Activated CD4-positive, alpha-beta T cell treated with anti-CD3 and anti-CD28 coated beads, Interleukin-2, amount 50 U/mL, for 24 hours (primary cell): ENCODE measurements at places on chromosomes 13 and 19.
A peak's percentile ranks its signal among the peaks of the same experiment; 100 is the strongest.

DNA sequence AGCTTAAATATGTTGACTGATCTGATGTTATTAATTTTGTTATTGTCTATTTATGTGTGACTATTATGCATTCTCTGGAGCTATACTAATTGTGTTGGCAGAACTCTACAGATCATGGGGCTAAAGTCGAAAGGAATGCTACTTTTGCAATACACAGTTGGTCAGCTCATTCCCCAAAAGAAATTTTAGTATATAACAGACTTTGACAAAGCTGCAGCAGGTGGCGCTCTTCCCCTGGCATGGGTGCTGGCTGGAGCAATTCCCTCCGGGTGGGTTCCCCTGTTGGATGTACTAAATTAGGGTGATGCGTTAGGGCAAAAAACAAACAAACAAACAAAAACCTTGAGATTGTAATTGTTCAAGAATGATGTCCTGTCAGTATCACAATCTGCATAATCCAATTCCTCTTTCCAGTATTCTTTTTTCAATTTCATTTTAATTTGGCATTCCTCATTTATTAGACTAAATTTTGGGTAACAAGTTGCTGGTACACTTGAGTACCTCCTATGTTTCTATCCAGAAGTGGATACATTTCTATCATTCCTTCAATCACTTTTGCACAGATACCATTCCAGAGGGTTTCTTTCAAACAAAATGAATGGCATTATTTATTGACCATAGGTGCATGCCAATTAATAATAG lies 322.8 kb upstream of the EDNRB start:
- DNase-seq = no peak

DNA sequence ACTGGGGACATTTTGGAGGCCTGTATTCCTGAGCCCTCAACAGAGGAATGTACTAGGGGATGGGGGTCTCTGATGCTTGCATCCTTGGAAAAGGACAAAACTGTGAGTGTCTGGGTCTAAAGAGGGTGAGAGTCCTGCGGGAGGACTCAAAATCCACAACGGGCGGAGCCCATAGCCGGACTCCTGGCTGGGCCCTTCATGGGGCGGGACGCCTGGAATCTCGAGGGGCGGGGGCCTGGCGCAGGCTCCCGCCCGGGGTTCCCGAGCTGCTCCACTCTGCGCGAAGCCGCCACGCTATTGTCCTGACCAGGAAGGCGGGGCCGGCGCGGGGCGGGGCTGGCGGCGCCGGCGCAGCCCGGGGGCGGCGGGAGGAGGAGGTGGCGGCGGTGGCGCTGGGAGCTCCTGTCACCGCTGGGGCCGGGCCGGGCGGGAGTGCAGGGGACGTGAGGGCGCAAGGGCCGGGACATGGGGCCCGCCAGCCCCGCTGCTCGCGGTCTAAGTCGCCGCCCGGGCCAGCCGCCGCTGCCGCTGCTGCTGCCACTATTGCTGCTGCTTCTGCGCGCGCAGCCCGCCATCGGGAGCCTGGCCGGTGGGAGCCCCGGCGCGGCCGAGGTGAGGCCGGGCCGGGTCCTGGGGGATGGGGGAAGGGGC lies at the start of gene APLP1:
APLP1 (plus strand) TSS at position 403 of the 651 bp plus-strand sequence; CDS start at position 466, 63 bp downstream.
- peak; percentile 44 for DNase-seq

- DNase-seq = no peak
Measured at GRCh38 chr13:36069881-36070366, 61.3 kb downstream of the DCLK1 start.

- no peak for DNase-seq
Measured at GRCh38 chr13:101473458-101473857, 21.0 kb downstream of the ITGBL1 start.

DNA sequence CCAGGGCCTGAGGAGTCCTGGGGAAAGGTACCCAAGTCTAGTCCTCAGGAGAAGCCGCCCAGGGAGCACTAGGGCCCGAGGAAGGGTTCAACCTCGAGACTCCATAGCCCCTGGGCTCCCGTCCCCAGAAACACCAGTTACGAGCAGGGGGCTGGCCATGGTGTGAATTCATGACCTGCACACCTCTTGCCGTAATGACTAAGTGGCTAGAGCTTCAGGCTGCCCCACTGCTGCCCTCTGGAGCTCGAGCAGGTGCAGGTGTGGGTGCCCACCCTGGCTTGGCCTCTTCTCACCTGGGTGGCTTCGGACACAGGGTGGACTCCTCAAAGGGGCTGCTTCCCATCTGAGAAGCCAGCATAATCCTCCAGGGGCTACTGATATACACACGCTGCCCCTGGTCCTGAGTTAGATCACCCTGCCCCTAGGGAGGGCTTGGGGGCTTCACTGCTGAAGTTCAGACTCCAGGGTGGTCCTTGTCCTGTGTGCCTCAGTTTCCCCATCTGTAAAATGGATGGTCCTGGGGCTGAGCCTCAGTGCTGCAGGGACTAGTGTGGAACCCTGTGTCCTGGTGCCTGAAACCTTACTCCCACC lies 13.6 kb downstream of the SPC24 start:
- no peak for DNase-seq

GRCh38 chr13:51475727-51476501 lies 23.1 kb upstream of the INTS6 start:
- no peak for DNase-seq

DNA sequence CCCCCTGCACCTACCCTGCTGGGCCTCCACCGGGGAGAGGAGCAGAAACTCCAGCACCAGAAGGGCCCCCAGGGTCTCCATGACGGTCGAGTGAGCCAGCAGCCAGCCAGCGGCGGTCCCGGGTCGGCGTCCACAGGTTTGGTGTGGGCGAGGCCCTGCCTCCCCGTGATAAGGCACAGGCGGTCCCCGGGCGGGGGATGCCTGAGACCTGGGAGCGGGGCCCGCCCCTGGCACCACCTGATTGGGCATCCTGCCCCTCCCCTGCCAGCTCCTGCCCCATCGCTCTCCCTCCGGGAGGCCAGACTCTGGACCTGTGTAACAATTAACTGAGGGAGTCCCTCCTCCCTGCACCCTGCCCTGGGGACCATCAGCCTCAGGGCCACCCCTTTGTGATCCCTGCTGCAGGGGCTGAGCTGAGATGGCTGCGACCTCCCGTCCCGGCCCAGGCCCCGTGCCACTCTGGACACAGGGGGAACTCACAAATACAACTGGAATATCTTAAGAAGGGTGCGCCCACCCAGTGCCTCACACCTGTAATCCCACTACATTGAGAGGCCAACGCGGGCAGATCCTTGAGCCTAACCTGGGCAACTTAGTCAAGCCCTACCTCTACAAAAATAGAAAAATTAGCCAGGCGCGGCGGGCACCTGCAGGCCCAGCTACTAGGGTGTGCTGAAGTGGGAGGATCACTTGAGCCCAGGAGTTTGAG lies at the start of gene SMIM24:
SMIM24 (minus strand) TSS at position 143 of the 709 bp plus-strand sequence; CDS start at position 81, 62 bp downstream.
- no peak for DNase-seq

GRCh38 chr19:1523412-1524286 lies at the start of gene PLK5:
PLK5 (plus strand) TSS chr19:1524077; CDS start chr19:1526997, 2,920 bp downstream.
- no peak for DNase-seq

GRCh38 chr13:48901781-48902180 lies 73.9 kb upstream of the FNDC3A start:
- no peak for DNase-seq

DNA sequence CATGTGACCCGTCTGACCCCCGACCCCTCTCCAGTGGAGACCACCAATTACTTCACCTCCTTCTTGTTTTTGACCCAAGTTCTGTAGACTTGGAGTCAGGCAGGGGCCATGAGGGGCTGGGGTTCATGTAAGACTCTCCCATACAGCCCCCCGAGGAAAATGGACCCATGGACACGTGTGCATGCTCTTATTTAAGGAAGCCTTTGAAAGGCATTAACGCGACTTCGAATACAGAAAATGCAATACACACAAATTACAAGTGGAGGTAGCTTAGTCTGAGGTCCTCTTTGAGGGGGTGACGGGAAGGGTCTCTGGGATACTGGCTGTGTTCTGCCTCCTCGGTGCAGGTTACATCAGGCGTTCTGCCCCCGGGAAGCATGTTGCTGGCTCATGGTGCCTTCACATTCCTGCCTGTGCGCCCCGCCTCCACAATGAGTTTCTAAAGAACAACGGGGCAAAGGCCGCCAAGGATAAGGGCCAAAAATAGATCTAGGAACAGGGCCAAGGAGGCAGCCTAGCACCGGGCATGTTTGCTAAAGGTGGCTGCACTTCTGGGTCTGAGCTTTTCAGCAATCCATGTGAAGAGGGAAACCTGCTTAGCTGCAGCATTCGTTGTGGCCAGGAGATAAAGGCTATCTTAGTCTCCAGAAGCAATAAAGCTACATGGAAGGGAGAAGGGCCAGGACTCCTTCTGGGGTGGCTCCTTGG lies 54.5 kb downstream of the RAB20 start:
- no peak for DNase-seq

- DNase-seq = no peak
Measured at GRCh38 chr13:43085545-43085944, 62.2 kb downstream of the DNAJC15 start.

- DNase-seq = no peak
Measured at GRCh38 chr19:6066661-6067646, 43.3 kb downstream of the RFX2 start.

DNA sequence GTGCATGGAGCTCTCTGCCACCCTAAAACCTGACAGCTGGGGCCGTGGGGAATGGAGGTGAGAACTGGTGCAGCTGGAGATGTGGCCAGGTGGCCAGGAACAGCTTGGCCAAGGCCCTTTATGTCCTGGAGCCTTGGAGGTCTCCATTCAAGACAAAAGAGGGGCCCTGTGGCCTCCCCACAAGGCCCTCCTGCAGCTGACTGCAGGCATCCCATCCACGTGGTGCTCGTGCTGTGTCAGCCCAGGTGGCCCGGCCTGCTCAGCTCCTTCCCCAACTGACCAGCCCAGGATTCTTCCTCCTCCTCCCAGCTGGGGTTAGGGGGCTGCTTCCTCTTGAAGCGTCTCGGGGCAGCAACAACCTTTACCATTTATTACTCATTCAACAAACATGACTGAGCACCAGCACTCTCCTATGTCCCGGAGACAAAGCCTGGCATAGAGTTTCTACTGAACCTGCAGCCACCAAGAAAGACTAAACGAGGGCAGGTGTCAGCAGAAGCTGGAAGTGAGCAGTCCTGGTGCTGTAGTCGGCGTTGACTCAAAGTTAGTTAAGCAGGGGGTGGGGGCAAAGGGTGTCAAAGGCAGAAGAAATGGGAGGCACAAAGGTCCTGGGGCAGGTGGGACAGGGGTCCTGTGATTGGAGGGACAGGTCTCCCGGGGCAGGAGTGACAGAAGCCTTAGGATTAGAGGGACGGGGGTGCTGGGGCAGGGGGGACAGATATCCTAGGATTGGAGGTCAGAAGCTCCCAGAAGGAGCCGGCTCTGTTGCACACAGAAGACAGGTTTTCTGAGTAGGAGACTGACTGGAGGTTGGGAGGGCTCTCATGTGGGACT lies 23.3 kb upstream of the C13orf46 start:
- no peak for DNase-seq

DNA sequence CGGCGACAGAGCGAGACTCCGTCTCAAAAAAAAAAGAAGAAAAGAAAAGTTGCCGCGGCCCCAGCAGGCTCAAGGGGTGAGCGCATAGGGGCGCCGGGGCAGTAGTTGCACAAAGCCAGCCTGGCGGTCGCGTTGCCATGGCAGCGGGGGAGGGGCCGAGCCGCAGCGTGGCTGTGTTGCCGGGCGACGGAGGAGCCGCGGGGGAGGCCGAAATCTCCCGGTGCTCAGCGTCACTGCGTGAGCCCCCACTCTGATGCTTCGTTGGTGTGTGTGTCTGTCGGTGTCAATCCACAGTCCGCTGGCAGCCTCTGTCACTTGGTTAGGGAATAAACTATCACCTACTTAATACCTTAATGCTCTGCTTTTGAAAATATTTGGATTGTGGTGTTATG lies 82.9 kb upstream of the C1QTNF9B start:
- peak; percentile 78 for DNase-seq

- no peak for DNase-seq
Measured at GRCh38 chr19:33948651-33949335, 152.1 kb downstream of the KCTD15 start.

DNA sequence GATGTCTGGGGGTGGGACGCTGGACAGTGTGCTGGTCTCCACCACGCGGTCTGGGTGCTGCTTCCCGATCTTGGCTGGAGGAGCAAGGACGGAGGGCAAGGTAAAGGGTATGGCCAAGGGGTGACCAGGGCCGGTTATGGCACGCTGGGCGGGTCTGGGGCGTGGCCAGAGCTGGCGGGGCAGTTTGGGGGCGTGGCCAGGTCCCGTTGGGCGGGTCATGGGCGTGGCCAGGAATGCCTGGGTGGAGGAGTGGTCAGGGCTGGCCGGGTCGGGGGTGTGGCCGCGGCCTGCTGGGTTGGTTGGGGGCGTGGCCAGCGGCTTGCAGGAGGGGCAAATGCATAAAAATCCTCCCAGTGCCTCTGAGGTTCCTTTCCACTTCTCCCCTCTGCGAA lies 19.2 kb downstream of the GPX4 start:
- no peak for DNase-seq

- no peak for DNase-seq
Measured at GRCh38 chr19:30895946-30896345, 453.3 kb downstream of the TSHZ3 start.

DNA sequence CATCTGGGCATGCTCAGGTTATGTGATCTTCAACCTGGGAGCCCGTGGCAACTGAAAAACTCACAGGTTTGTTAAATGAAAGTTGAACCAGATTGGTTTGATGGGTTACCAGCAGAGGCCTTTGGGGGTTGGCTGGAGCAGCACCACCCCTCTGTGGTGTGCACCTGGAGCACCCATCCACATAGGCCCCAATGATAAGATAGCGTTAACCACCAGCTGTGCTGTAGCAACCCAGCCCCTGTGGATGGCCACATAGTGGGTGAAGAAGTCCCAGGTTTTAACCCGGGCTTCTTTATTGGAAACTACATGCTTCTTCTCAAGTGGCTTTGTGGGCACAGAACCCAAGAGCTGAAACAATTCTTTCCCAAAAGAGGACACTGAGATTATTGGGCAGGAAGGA lies 22.6 kb upstream of the MTIF3 start:
- no peak for DNase-seq

DNA sequence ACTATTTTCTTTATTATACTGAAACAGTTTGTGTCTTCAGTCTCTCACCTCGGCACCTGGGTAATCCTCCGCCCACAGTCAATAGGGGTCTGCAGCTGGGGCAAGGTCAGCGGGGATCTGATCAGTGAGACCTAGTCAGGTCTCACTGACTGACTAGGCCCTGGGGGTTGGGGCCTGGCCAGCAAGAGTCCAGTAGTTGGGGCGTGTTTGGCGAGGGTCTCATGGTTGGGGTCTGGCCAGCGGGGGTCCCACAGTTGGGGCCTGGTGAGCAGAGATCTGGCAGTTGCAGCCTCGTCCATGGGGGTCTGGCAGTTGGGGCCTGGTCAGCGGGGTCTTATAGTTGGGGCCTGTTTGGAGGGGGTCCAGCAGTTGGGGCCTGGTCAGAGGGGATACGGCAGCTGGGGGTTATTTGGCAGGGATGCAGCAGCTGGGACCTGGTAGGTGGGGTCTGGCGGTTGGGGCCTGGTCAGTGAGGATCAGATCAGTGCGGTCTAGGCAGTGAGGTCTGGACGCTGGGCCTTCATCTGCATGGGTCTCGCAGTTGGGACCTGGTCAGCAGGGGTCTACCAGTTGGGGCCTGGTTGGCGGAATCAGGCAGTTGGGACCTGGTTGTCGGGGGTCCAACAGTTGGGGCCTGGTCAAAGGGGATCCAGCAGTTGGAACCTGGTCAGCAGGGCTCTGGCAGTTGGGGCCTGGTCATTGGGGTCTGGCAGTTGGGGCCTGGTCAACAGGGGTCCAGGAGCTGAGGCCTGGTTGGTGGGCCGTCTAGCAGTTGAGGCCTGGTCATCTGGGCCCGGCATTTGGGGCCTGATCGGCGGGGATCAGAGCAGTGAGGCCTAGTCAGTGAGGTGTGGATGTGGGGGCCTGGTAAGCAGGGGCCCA lies 61.1 kb upstream of the TPM4 start:
- no peak for DNase-seq

GRCh38 chr13:32503727-32504126 lies 34.9 kb downstream of the N4BP2L2 start:
- no peak for DNase-seq

- no peak for DNase-seq
Measured at GRCh38 chr19:38561658-38562057, 56.1 kb downstream of the MAP4K1 start.
